ENCODE measurements at places on chromosomes 6 and 20.

- DNase-seq, result no peak
Measured at GRCh38 chr6:148203970-148204369, 138.7 kb upstream of the SASH1 start.

GRCh38 chr6:15269011-15269410, 23.1 kb downstream of the JARID2 start:
- no peak for DNase-seq

DNA sequence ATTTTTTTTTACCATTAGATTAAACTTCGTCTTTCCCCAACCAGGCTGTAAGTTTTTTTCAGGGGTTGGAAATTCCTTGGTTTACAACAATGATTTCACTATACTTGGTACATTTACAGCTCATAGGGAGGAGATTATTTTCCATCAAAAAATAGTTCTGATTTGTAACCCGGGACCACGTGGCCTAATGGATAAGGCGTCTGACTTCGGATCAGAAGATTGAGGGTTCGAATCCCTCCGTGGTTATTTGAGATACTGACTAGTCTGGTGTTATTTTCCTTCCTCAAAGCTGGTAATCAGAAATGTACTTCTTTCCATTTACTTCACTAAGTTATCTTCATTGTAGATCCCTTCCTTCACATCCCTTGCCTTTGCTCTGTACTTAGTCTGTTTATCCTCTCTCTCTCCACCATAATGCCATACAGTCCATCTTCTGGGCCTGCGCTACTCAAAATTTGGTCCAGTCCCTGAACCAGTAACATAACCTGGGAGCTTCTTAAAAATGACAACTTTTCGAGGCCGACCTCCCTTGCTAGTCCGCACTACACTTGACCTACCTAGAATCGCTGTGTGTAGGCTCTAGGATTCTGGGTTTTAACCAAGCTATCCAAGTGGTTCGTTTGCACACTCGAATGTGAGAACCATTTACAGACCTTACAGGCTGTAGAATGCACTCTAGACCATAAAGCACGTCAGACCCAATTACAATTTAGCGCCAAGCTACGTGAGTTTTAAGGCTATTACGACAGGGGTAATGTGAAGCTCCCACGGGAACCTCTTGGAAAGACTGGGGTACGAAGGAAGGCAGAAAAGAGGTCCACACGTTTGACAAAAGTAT, 42.1 kb upstream of the BTN3A2 start:
- DNase-seq, result no peak

- DNase-seq, result no peak
Measured at GRCh38 chr6:10429638-10430427, 15.0 kb upstream of the TFAP2A start.

GRCh38 chr6:112773187-112773586, 426.1 kb downstream of the RFPL4B start:
- DNase-seq, result no peak

- no peak for DNase-seq
Measured at GRCh38 chr6:107144666-107145065, 29.4 kb upstream of the BEND3 start.

DNA sequence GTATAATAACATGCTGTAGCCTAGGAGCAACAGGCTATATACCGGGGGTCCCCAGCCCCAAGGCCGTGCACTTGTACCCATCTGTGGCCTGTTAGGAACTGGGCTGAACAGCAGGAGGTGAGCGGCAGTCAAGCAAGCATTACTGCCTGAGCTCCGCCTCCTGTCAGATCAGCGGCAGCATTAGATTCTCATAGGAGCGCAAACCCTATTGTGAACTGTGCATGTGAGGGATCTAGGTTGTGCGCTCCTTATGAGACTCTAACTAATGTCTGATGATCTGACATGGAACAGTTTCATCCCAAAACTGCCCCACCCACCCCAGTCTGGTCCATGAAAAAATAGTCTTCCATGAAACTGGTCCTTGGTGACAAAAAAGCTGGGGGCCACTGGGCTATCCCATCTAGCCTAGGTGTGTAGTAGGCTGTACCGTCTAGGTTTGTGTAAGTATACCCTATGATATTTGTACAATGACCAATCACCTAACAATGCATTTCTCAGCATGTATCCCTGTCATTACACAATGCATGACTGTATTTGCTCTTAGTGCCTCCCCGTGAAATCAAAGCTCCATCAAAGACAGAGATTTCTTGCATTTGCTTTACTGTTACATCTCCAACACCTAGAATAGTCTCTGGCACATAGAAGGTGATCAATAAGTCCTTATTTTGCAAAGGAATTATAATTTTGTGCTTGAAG, 30.8 kb downstream of the NHSL1 start:
- DNase-seq, result no peak

- no peak for DNase-seq
Measured at GRCh38 chr6:159220093-159220492, 50.9 kb downstream of the FNDC1 start.

Data from cerebellar nuclear complex (tissue), 1 donor.